ENCODE measurements at places on chromosomes 7 and 10.

DNA sequence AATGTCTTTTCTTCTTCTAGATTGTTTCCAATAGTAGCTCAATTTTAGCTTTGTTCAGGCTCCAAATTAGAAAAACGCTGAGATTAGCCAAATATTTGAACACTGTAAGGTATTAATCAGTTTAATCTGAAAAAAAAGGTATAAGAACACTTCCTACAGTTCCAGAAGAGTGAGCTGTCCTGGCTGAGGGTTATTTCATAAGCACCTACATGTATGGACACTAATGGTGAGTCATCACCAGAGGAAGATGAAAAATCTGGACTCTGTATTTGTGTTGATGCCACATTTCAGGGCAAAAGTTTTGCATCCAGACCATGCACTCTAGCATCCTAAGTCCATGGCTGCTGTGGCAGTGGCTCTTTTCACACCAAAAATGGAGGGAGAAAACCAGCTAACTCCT lies 189.5 kb downstream of the ANKRD30A start:
- DNase-seq: no peak

GRCh38 chr10:9834434-9834833 lies 1183.2 kb upstream of the CELF2 start:
- DNase-seq: no peak

- DNase-seq: peak; percentile 53
Observed at GRCh38 chr7:33821970-33822369, 83.4 kb upstream of the BMPER start.

- no peak for DNase-seq
Observed at GRCh38 chr10:72704117-72704516, 12.2 kb downstream of the MCU start.

- no peak for DNase-seq
Observed at GRCh38 chr10:114885443-114885842, 52.6 kb upstream of the TRUB1 start.

- no peak for DNase-seq
Observed at GRCh38 chr10:129020651-129021330, 446.2 kb upstream of the MGMT start.
